HTR-8/SVneo (cell line): ENCODE measurements at places on chromosomes 11 and 22.
A peak's percentile ranks its signal among the peaks of the same experiment; 100 is the strongest.

DNA sequence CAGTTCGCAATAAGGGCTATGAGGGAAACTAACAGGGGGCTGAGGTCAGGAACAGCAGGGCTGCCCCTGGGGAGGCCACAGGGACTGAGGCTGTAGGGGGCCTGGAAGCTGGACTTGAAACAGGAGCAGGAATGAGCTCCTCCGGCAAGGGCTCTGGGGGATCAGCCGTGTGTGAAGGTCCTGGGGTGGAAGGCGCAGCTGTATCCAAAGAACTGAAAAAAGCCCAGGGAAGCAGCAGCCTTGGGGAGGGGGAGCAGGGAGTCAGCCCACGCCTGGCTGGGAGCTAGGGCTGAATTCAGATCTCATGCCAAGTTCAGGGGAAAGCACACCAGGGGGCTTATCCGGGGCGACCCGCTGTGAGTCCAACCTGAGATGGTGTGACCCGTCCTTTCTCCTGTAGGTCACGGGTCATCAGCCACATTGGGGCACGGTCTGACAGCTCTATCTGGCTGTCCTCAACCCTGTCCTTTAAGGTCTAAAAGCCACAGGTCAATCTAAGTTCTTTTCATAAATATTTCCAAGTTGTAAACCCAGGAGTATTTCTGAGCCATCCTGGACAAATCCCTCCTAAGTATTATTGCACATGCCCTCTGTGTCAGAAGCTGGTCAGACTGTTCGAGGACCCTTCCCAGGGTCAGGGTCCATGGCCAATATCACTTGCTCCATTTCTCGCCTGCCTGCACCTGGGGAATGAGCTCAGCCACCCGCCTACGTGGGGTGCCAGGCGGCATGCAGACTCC, 18.0 kb downstream of the TP53AIP1 start:
- DNase-seq, result no peak

- DNase-seq, result no peak
Measured at GRCh38 chr11:73598719-73599379, 937 bp upstream of the FAM168A start.

DNA sequence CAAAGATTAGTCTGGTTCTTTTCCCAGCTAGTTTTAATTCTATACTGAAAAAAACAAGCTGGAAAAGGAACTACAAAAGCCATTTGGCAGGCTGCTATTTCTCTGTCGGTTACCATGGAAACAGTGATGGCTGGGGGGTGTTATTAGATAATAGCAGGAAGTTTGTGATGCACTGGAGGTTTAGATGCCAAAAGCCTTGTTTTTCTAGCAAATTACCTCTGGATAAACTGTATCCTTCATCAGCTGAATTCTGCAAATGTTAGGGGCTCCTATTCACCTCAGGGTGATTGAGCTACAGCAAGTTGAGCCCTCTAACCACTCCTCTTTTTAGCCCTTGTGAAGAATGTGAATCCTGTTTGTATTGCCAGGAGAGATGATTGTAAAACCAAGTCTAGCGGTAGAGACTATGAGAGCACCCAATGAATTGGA, 25.2 kb downstream of the ALKBH3 start:
- no peak for DNase-seq

GRCh38 chr11:85483861-85484260, 143.3 kb downstream of the DLG2 start:
- no peak for DNase-seq

DNA sequence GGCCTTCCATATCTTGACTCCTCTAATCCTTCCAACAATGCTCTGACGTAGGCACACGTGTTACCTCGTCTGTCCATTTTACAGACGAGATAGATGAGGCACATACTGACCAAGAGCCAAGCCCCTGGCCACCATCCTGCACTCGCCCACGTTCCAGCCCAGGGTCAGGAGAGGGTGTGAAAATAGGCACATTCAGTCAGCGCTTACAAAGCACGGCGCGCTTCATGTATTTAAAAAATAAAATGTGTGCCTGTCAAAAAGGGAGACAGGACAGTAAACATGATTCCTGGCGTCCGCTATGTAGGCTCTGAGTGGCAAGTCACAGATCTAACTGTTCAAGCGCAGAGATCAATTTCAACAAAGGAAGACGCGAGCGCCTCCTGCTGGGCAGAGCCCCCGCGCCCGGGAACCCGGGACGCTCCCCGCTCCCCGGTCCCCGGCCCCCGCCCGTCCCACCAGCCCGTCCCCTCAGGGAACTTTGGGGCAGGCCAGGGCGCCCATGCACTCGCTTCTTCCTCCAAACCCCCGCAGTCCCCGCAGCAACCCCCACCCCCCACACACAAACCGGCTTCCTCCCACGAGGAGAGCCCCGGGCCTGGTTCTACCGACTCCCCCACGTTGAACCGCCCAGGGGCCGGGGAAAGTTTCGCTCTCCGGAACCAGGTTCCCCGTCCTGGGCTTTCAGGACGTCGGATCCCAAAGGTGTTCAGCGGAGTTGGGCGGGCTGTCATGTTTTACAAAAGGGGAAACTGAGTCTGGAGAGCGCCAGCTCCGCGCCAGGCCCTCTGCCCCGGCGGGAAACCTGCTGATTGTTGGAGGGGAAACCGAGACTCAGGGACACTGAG, 10.4 kb upstream of the C1QTNF6 start:
- peak; percentile 67 for DNase-seq

- DNase-seq, result peak; percentile 72
Measured at GRCh38 chr11:100687054-100687629, at the start of gene ARHGAP42. ARHGAP42 (plus strand) TSS chr11:100687288; CDS start chr11:100687679, 391 bp downstream.

- no peak for DNase-seq
Measured at GRCh38 chr22:38951734-38952133, 5.7 kb upstream of the APOBEC3A start.

DNA sequence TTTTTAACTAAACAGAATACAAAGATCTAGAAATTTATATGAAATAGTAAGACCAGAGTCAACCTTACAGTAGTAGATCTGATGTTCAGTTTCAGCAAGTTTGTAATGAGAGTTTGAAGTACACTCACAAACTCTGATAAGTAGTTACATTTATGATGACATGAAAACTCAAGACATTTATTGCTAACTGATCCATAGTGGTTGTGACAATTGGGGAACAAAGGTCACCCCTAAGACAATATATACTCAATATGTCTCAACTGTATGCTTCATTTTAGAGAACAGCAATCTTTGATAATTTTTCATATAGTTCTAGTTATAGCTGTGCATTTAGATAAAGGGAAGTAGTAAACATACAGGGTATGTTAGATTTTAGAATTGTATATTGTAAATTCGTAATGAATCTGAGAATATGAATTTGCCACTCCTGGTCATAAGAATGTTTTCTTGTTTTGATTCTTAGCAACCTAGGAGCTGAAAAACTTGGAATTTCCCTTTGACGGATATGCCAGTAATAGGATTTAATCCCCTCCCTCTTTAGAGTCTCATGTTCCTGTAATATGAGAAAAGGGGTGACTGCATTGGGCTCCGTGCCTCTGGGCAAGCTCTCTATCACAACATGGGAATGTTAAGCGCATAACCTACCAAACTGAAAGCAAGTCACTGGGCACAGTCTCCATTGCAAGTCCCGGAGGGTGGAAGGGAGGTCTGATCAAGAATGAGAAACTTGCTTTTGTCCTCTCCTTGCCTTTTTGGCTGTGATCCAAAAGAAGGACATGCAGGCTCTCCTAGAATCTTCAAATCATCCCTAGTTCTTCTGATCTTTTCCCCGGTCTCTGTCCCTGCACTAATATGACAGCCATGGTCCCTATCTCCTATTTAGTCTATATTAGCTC, 11.4 kb downstream of the OR10D3 start:
- DNase-seq, result peak; percentile 0

GRCh38 chr11:8829556-8829955, 81.4 kb upstream of the AKIP1 start:
- no peak for DNase-seq

DNA sequence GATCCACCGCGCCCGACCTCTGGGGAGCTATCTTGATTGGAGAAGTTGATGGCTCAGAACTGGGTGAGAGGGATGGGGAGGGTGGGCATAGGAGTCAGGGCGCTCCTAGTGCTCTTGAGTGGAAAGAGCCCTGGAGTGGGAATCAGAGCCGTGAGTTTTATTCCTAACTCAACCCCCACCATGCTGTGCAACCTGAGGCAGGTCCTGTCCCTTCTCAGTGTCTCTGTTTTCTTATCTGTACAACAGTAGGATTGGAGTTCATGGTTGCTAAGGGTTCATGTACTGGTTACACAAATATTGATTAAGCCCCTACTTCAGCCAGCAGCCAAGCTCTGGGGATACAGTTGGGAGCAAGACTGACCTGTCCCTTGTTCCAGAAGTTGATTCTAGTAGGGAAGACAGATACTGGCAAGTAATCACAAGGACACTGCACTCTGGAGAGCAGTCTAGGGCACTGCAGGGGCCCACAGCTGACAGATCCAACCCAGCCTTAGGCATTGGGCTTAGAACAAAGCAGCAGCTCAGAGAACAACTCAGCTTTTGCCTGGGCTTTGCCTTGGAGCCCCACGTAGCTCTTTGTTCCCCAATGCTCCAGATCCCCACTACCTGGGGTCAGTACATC, 12.4 kb upstream of the DAGLA start:
- no peak for DNase-seq

DNA sequence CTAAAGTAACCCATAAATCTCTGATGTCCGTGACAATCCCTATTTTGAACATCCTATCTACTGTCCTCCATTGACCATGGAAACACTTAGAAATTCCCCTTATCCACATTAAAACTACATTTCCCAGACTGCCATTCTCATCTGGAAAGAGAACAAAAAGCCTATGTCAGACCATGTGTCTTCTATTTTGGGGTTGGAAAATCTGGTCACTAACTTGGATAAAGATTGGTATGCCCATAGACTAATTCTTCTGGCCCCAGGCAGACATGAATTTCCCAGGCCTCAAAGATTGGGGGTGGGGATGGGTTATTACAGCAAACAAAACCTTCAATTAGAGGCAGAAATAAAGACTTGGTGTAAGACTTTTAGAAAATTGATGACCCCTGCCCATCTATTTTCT, 30.9 kb upstream of the CREB3L1 start:
- DNase-seq, result no peak

DNA sequence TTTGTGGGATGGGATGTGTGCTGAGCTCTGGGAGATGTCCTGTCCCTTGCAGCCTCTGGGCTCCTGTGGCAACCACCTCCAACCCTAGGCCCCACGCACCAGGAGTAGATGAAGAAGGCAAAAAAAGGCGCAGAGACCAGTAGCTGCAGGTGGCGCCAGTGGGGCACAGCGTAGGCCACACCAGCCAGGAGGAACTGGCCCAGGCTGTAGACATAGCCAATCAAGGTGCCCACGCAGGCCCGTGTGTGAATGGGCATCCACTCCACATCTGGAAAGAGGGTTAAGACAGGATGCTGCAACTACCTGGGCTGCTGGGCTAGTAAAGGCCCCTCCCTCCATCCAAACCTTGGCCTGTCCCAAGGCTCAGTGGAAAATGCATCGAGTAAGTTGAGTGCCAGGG, 3.0 kb downstream of the SLC22A6 start:
- no peak for DNase-seq

DNA sequence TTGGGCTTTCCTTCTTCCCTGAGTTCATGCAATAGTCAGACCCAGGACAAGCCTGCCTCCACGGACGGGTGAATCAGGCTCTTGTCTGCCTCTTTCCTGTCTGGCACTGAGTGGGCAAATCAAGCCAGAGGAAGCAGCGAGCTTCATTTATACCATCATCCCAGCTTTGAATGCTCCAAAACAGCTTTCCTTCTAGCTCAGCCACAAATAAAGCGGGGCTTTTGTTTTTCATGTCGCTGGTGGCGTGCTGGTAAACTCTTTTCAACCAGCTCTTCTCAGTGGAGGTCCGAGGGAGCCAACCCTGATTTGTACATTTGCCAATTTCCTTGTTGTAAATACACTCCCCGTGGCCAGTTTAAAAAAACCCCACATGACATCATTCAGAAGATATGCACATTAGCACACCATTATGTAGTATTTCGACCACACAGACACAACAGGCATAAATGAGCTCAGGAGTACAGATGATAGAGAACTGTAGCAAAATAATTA, 8.6 kb downstream of the C11orf91 start:
- peak; percentile 75 for DNase-seq

DNA sequence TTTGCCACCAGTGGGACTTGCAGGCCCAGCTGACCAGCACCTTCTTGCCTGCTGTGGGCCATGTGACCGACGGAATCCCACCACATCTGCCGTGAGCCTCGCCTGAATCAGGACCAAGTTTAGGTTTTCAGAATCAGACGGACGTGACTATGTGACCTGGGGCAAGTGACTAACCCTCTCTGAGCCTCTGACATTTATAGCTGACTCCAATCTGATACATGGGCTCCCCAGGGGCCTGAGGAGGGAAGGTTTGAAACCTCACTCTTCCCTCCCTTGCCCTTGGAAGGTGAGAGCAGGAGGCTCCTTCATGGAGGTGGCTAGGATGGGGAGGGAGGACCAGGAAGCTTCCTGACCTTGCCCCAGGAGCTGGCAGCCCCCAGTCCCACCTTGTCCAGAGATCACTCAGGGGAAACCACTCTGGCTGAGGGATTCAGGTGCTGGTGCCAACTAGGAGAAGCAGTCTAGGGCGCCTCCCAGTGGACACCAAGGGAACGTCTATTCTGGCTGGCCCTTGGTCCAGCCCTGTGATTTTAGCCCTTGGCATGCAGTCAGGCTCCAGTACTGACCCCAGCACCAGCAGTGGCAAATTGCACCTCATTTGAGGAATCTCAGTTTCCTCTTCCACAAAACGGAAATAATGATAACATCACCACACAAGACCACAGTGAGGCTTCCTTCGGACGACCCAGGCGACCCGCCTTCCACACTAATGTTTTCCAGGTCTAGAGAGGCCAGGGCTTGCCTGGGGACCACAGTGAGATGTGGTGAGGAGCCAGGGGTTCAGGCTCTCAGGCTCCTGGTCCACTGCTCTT, 47.2 kb upstream of the SYT7 start:
- peak; percentile 71 for DNase-seq

DNA sequence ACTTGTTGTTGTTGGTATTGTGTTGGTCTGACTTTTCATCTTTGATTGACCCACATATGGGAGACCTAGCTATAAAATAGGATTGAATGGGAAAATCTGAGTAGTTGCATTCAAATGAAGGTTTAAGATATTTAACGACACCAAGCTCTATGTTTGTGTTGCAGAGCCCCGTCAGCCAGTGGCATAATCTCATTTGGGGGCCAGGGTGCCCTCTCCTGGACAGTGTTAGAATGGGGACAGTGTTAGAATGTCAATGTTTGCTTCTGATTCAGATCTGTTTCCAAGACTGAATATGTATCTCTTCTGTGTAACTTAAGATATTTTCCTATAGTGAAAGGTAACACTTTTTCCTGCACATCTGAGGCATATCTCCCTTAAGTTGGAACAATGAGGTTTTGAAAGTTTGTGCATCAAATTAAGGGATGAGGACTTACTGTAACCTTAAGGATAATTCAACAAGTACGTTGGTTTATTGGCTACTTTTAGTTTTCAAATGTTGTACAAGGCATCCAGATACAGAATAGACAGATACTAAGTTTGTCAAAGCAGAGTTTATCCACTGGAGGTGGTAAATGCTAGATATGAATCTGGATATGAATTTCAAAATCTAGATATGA, 5.3 kb upstream of the OR52M1 start:
- peak; percentile 17 for DNase-seq

- DNase-seq, result peak; percentile 40
Measured at GRCh38 chr11:70397336-70397982, 870 bp upstream of the CTTN start.

GRCh38 chr11:115707180-115707905, 203.1 kb upstream of the CADM1 start:
- no peak for DNase-seq
